ENCODE measurements at places on chromosomes 2 and 18.
A peak's percentile ranks its signal among the peaks of the same experiment; 100 is the strongest.

DNA sequence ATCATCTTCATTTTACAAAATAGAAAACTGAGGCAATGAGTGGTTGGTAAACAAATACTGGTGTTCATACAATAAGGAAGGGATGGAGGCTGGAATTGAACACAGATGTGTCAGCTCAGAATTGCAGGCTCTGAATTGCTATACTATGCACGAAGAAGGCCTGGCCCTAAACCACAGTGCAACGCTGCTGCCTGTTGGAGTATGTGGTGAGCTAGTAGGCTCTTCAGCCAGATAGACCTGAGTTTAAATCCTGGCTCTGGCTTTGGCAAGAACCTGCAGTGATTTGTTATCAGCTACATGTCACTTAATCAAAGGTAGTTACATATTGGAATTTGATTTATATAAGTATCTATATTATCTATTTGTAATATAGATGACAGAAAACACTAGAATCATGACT is 1602.4 kb upstream of the CELF4 start:
- no peak for DNase-seq

DNA sequence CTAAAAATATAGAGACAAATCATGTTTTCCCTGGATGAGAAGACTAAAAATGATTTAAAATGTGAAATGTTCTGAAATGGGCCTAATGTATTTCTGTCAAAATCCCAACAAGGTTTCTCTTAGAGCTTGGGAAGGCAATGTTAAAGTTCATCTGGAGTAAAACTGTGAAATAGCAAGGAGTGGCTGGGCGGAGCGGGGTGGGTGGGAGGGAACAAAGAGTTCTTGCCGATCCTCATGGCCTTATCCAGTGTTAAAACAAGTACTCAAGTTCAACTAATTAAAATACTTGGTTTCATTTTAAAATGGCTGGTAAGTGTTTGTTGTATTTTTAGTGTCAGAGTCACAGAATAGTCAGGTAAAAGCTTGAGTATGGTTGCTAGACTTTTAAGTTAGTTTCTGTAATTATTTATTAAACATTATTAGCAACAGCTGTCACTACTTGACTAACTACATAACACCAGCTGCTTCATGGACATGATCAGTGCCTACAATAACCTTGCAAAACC is 87.3 kb downstream of the RTN4 start:
- no peak for DNase-seq

GRCh38 chr18:24366328-24366727 is 31.3 kb downstream of the OSBPL1A start:
- DNase-seq, result no peak

DNA sequence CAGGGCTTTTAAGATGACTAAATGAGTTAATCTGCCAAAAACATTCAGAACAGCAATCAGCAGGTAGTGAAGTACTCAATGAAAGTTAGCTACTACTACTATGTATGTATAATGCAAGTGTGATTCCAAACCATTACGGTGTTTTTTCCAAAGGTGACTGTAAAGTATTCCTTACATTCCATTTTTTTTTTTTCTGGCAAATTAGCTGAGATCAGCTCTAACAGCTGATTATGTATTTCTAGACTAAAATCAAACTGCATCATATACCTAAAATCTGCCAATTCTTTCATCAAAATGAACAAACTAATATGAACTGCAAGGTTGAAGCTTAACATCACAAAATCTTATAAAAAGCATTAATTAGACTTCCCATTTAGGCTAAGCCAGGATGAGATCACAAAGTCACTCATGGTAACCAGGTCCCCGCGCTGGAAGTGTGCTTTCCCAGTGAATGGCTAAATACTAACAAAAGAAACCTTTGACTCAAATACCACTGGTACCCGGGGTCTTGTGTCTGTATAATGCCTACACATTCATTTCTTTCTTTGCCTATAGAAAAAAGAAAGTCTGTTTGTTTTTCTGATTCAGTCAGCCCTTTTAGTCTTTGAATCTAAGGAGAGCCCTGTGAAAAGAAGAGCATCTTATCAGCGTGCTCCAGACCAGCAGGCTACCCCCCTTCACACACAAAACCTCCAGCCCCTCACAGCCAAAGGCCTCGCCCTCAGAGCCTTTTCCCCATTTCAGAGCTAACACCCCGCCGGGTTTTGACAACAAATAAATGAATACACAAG is 88.3 kb downstream of the RBMS1 start:
- DNase-seq, result no peak

DNA sequence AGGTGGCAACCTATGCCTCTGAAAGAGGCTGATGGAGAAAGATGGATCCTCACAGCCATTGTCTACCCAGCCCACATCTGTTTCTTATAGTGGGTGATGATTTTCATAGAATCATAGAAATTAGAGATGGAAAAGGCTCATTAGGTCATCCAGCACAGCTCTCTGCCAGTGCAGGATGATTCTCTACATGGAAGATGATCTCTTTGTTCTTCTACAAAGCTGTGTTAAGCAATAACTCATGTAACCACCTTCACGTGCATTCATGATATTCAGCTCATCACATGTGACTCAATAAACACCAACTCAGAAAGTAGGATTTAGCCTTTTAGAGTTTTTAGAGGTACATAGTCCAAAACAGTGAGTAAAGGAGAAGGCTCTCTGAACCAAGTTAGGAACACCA is 539.4 kb upstream of the ID2 start:
- DNase-seq, result no peak

GRCh38 chr2:160680294-160680693 is 186.7 kb upstream of the RBMS1 start:
- DNase-seq, result no peak

DNA sequence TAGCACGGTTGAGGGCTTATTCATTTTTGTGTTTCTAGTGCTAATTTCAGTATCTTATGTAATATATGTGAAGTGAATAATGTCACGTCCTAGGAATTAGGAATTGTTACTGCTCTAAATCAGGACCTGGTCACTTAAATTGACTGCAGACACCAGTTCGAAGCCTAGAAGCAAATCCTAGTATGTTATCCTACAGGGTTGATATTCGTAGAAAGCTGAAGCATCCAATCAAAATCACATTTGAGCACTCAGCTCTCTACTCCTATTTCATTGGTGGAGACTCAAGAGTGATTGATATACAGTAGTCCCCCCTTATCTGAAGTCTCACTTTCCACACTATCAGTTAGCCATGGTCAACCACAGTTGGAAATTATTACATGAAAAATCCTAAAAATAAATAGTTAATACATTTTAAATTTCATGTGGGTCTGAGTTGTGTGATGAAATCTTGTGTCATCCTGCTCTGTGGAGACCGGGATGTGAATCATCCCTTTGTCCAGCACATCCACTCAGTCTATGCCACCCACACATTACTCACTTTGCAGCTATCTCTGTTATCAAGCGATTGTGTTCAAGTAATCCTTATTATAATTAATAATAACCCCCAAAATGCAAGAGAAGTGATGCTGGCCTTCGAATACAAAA is 35.2 kb upstream of the SCN9A start:
- no peak for DNase-seq

- no peak for DNase-seq
These were observed 4.8 kb upstream of the STARD7 start for GRCh38 chr2:96213379-96213778.

DNA sequence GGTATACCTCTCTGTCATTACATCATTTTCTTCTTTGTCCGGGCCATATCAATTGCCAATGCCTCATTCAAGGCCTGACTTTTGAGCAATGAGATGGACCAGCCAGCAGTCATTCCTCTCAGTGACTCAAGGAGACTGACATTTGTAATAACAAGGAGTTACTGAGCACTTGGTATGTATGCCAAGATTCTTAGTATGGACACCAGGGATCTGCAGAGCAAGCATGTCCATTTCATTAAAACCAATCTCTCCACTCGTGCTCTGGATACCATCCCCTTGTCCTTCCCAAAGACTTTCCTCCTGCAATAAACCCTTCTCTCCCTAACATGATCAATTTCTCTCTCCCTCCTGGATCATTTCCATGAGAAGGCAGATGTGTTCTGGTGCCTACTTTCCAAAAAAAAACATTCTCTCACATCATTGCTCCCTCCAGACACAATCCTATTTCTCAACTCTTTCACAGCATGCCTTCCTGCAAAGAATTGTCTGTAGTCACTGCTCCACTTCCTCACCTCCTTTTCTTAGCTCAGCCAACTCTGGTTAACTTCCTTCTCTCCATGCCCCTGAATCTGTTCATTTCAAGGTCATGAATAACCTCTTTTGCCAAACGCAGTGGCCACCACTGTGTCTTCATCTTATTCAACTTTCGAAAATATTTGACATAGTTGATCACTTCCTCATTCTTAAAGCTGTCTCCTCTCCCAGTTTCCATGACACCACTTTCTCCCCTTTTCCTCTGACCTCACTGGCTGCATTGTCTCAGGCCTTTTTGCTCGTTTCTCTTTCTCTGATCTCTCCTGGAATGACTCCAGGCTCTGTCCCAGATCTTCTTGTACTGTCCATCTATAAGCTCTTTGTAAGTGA is 102.8 kb upstream of the CYP1B1 start:
- no peak for DNase-seq

- DNase-seq, result no peak
These were observed 60.5 kb downstream of the ADNP2 start for GRCh38 chr18:80169607-80170006.

GRCh38 chr2:105917688-105918087 is 173.0 kb downstream of the NCK2 start:
- no peak for DNase-seq

GRCh38 chr2:205020673-205021072 is 475.4 kb downstream of the PARD3B start:
- no peak for DNase-seq

DNA sequence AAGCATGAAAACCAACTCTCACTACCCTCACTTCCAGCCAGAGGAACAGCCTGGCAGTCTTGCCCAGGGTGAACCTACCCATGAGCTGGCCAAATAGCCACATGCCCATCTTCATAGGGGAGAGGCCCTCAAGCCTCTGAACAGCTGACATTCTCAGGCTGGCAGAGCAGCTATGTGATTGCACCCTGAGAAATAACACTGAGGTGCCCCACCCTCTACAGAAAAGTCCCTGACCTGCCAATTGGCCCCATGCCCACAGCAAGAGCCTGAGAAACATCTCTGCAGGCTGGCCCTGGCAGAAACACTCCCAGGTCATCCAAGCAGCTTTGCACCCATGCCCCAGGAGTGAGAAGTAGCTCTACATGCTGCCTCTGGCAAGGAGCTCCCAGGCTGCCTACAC is 127.4 kb upstream of the OTX1 start:
- DNase-seq, result peak; percentile 53

DNA sequence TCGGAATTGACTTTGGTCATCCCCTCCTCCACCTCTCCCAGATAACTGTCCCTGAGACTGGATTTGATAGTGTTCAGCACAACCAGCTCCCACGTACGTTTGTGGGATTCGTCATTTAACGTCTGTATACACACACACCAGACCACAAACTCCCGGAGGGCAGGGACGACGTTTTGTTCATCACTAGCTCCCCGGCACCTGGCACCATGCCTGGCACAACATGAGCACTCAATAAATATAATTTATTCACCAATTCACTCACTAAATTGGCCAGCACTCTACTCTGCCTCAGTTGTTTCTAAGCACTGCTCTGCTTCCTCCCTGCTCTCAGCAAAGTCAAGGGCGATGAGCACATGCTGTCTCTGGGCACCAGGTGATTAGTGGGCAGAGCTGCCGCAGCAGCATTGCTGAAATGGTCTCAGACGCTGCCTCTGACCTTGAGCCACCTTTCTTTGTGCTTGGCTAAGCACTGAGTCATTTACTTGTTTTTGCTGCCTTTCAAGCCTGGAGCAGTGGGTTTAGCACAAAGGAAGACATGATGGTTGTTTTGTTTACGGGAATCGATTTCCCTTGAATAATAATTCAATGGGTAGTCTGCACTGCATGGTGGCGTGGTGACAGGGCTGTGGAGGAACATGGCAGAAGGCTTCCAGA is 19.3 kb upstream of the LOXHD1 start:
- no peak for DNase-seq

GRCh38 chr2:62216616-62217015 is 20.7 kb downstream of the B3GNT2 start:
- no peak for DNase-seq

DNA sequence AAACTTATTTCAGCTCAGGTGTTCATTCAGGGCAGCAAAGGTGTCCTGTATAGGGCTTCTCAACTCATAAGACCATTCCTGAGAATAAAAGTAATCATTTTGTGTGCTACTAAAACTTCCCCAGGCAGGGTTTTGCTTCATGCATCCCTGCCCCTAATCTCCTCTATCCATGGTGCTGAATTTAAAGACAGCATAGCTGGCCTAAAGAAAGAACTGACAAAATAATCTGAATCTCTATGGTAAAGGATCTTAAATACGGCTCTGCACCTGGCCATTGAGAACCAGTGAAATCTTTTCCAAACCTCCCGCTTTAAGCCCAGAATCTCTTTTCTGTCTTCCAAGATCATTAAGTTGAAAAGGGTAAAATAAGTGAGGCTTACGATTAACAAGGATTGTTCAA is 292.1 kb upstream of the KLHL29 start:
- no peak for DNase-seq

GRCh38 chr2:190911813-190912212 is 31.2 kb downstream of the GLS start:
- DNase-seq, result no peak

DNA sequence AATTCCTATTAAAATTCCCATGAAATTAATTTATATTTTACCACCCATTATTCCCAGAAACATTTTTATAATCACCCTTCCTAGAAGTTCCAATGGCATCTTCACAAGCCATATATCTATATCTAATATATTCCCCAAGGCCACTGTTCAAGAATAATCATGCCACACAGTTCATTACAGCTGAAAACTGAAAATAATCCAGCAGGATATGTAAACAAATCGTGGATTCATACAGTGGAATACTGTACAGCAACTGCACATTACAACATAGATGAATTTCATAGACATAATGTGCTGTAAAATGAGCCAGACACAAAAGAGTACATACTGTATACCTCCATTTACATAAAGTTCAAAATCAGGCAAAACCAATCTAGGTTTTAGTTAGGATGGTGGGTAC is 63.9 kb upstream of the SERPINE2 start:
- no peak for DNase-seq

- DNase-seq, result no peak
These were observed 56.8 kb upstream of the TTN start for GRCh38 chr2:178863856-178864620.

DNA sequence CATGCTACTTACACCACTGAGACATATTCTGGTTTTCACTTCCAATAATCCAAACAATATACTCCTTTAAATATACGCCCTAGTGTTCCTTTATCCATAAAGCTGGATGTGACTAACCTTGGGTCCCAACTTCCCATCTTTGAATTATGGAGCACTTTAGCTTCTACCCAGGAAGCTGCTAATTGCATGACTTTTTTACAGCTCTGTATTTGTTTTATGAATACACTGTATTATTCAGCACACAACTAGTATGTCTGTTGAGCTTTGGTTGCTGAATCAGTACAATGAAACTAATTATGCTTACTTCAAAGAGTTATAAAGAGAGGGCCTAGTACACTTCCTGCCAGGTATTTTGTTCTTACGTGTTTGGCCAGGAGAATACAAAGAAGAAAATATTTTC is 118.5 kb downstream of the BAZ2B start:
- DNase-seq, result no peak

DNA sequence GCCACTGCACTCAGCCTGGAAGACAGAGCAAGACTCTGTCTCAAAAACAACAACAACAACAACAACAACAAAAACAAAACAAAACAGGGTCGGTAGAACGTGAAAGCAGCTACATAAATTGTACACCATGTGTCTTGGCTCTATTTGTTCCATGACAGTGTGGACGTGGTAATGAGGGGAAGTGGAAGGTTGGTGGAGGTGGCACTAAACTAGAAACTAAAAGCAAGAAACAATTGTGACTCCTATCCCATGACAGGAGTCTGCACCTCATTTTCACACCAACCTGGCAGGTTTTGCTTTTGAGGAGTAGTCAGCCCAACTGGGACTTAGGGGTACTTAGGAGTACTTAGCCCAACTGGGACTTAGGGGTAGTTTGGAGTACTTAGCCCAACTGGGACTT is 62.5 kb upstream of the MRPS9 start:
- DNase-seq, result no peak

All from right lobe of liver (tissue), 6 donors.